ENCODE measurements at places on chromosomes 4 and X. TPM values are rescaled to one million over a fixed set of nuclear protein-coding genes. Genes with fewer than 3 reads are reported as not detected.

DNA sequence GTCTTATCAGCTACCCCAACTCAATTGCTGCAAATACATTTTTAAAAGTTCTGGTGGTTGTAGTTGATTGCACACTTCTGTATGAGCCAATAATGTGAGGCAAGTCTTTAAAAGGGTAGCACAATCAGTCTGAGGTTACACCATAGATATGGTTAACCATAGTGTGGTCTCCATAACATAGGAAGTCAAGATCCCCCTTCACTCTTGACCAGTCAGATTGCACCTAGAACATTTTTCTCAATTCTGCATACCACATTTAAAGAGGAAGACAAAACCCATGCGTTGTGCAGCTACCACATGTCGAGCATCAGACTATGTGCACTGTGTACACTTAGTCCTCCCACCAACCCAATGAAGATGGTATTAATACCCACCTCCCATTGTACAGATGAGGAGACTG, 26.5 kb upstream of the CYBB start:
- DNase-seq, result no peak

GRCh38 chr4:2722033-2722432, 34.1 kb downstream of the TNIP2 start:
- DNase-seq, result no peak

- no peak for DNase-seq
These were observed 828.7 kb downstream of the PCDH7 start for GRCh38 chr4:31548823-31549222.

Gene SOWAHB
- not detected for total RNA-seq

Gene GATA1
- not detected for total RNA-seq

All from left ventricle myocardium superior (tissue), 1 donor.